ENCODE measurements at places on chromosomes 4 and X. TPM values are rescaled to one million over a fixed set of nuclear protein-coding genes. Genes with fewer than 3 reads are reported as not detected.

The GLA gene
- total RNA-seq = 30.4 TPM

The GAGE12F gene
- total RNA-seq = not detected

The GPR50 gene
- not detected for total RNA-seq

The MAOA gene
- total RNA-seq = 65.0 TPM

The DDX53 gene
- total RNA-seq = not detected

The MAP7D2 gene
- 0.38 TPM for total RNA-seq
